8988T (cell line): ENCODE measurements at places on chromosomes 1 and 21.

DNA sequence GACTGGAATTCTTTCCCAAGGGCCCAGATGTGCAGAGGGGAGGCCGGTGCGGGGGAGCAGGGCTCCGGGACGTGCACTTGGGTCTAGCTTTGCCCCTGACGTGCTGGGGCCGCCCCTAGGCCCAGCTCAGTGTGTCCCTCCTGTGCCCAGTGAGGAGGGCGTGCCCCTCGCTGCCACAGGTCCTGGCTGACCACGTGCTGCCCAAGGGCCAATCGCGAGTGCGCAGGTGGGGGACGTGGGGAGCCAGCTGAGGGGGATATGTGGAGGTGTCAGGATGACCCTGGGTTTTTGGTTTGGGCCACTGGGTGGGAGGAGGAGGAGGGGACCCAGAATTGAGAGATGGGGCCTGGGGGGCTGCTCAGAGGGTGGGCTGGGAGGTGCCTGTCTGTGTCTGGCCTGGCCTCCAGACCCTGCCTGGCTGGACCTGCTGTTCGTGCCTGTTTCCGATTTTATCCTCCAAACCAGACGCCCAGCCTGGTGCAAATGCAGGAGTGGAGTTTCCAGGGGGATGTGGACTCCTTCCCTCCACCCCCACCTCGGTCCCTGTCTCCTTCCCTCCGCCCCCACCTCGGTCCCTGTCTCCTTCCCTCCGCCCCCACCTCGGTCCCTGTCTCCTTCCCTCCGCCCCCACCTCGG, 6.1 kb upstream of the RNF223 start:
- DNase-seq = peak; percentile 89

GRCh38 chr1:43098200-43098599, 73.9 kb downstream of the EBNA1BP2 start:
- DNase-seq = no peak

DNA sequence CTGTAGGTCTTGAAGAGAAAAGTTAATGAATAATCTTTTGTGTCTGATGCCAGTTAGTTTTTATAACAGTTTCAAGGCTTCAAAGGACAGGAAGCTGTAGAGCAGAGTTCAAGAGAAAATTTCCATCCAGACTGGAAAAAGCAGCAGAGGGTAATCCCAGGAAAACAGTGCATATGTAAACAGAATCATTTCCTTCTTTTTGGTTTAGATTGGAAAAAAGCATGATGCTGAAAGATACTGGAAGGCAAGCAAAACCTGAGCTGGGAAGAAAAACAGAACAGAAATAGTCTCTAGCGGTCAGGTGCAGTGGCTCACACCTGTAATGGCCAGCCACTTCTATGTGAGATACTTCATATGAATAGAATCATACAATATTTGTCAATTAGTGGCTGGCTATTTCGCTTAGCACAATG, 71.9 kb downstream of the ZSWIM5 start:
- DNase-seq = no peak

GRCh38 chr1:115654663-115655305, 13.0 kb downstream of the VANGL1 start:
- no peak for DNase-seq

DNA sequence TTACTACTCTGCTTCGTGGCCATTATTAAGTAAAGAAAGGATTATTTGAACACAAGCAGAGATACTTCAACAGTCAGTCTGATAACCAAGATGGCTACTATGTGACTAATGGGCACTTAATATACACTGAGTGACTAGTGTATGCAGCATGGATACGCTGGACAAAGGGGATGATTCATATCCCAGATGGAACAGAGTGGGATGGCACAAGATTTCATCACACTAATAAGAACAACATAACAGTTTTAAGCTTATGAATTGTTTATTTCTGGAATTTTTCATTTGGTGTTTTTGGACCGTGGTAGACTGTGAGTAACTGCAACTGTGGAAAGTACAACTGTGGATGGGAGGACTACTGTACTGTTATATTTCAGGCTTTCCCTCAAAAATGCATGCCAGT, 9.4 kb downstream of the ZCCHC17 start:
- no peak for DNase-seq

- no peak for DNase-seq
Measured at GRCh38 chr1:244957525-244957924, 93.2 kb upstream of the HNRNPU start.

DNA sequence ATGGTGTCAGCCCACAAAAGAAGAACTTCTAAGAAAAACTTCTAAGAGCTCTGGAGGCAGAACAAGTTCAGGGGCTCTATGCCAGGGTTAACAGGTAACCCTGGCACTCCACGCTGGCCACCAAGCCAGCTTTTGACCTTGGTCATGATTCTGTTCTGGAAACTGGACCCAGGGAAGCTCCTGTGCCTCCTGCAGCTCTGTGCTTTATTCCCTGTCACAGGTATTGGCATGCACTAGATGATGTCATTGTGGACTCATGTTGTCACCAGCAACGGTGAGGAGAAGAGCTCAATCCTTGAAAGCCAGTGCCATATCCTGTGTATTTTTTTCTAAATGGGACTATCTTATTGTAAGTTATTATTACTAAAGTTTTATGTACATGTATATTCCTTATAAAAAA, 56.7 kb upstream of the GCLM start:
- DNase-seq = no peak

DNA sequence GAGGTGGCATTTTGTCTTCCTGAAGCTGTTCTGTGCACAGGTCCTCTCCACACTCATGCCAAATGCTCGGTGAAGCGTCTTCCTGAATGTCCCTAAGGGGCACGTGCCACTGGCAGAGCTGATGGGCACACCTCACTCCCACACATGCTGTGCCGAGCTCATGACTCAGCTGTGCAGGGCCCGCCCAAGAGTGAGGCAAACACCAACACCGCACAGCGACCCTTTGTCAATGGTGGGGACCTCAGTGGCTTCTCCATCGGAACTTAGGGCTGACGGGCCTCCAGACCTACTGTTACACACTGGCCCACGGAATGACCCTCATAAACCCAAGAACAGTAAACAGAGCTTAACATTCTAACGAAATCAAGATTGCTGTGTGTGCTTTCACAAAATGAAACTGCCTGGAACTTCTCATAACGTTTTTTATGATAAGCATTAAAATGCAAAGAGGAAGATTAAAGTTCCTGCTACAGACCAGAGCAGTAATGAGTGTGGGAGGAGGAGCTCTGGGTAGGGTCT, 89.3 kb downstream of the SIM2 start:
- DNase-seq = peak; percentile 49

DNA sequence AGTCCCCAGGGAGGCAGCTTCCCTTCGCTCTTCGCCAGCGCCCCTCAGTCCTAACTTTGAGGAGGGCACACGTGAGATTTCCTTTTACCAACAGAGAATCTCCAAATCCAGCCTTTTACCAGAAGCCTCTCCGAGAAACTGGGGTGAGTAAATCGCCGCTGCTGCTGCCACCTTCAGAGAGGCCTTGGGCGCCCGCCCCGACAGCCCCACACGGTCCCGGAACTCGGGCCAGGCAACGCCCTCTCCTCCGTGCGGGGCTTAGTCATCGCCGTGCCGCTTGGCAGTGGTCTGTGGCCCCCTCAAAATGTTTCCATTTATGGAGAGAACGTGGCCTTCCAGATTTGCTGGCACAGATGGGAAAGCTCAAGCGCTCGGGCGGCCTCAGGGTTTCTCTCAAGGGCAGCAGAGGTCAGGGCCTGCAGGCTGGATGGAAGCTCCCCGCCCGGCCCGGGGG, 41.4 kb upstream of the COL6A2 start:
- DNase-seq = no peak

DNA sequence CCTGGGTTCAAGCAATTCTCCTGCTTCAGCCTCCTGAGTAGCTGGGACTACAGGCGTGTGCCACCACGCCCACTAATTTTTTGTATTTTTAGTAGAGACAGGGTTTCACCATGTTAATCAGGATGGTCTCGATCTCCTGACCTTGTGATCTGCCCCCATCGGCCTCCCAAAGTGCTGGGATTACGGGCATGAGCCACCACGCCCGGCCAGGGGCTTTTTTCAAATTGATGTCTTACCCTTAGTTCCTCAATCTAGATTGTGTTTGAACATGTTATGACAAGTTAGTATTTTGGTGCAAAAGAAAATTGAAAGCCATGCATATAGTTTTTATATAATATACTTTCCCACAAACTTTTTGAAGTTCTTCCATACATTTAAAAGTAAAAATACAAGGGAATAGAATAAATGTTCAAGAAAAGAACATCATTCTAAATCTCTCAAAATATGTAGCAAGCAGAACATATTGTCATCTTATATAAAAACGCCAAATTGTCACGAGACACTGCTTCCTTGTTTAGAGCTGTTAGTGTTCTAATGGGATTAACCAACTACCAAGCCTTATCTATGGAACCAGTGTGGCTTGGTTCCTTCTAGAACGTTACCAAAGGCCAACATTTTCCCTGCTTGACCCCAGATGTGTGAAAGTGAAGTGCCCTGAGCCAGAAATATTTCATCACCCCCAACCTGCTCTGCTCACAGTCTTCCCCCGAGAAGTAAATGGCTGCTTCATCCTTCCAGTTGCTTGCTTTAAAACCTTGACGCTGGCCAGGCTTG, 9.5 kb upstream of the PLEKHM2 start:
- no peak for DNase-seq

GRCh38 chr21:30129246-30129645, 37.4 kb downstream of the CLDN17 start:
- DNase-seq = no peak

DNA sequence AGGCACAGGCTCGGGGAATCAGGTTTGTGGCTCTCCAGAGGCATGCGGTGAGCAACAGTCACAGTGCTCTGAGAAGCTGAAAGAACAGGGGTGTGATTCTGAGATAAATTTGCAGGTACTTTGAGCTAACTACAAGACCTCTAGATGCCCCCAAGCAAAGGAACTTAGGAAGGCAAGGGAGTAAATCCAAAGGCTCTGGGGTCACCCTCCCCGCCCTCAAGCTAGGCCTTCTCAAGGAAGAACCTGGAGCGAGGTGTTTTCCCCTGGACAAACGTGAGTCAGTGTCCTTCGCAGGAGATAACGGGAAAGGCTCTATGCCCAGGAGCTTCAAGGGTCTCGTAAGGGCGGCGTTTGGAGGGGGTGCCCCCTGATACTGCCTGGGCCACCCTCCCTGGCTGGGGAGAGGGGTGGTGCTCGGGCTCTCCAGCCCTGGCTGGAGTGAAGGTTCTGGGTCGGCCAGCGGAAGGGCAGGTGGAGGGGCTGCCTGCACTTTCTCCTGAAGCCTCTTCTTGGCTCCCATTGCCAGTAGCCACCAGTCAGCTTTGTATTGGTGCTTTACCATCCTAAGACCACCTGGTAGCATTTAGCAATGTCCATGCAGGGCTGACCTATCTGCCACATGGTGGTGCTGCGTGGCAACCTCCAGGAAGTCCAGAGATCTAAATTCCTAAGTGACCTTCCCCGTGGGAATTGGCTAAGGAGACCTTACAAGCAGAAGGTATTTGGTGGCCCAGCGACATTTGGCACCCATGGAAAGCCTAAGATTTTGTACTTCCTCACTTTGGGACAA, 44.0 kb downstream of the GPR161 start:
- DNase-seq = no peak

- DNase-seq = no peak
Measured at GRCh38 chr1:21511579-21512522, 2.6 kb downstream of the ALPL start.

- no peak for DNase-seq
Measured at GRCh38 chr1:90347366-90347765, 352.5 kb downstream of the ZNF326 start.

GRCh38 chr1:43979528-43980254, 681 bp downstream of the B4GALT2 start:
- DNase-seq = peak; percentile 61

GRCh38 chr1:36838888-36839287, 195.4 kb downstream of the GRIK3 start:
- no peak for DNase-seq

DNA sequence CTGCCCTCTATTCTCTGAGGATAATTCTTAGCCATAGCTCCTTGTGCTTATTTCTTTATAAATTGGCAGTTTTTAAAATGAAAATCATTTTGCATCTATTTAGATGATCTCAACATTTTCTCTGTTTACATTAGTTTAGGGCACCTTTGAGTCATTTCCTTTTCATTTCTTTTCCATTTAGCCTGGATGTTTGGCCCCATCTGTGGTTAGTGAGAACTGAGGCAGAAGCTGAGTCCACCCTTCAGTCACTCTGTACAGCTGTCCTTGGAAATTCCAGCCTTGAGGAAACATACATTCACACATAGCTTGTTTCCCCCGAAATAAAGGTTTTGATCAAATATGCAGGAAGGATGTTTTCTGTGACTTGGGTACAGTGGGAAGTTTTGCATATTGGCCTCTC, 123.7 kb downstream of the NTNG1 start:
- DNase-seq = no peak
